ENCODE measurements at places on chromosomes 3 and 15. TPM values are rescaled to one million over a fixed set of nuclear protein-coding genes. Genes with fewer than 3 reads are reported as not detected.

The SAMD7 gene
- not detected for total RNA-seq

The STX19 gene
- total RNA-seq: not detected

The TERB2 gene
- total RNA-seq: not detected

The BAHD1 gene
- total RNA-seq: 4.5 TPM

The TEX55 gene
- not detected for total RNA-seq

The SUCNR1 gene
- not detected for total RNA-seq

The CCR3 gene
- not detected for total RNA-seq

The PATL2 gene
- 0.30 TPM for total RNA-seq

The IMPG2 gene
- total RNA-seq: 0.59 TPM

The CAPN3 gene
- total RNA-seq: 4.2 TPM

The CSK gene
- 63.5 TPM for total RNA-seq

The DNAH12 gene
- 0.37 TPM for total RNA-seq

The GPR156 gene
- total RNA-seq: 0.92 TPM

The SNTN gene
- not detected for total RNA-seq

The KLHL18 gene
- total RNA-seq: 23.8 TPM

The THAP10 gene
- total RNA-seq: 0.89 TPM

The GREM1 gene
- total RNA-seq: 41.6 TPM

The WDR93 gene
- total RNA-seq: under 0.01 TPM

The ZBBX gene
- total RNA-seq: 0.32 TPM

The LRRC31 gene
- not detected for total RNA-seq

The PTH1R gene
- not detected for total RNA-seq

The ARGFX gene
- total RNA-seq: not detected

Data from smooth muscle cell of the umbilical artery (primary cell).